ENCODE measurements at places on chromosomes 6 and 20.

GRCh38 chr20:55386686-55387085, 618.6 kb downstream of the CBLN4 start:
- DNase-seq = no peak

DNA sequence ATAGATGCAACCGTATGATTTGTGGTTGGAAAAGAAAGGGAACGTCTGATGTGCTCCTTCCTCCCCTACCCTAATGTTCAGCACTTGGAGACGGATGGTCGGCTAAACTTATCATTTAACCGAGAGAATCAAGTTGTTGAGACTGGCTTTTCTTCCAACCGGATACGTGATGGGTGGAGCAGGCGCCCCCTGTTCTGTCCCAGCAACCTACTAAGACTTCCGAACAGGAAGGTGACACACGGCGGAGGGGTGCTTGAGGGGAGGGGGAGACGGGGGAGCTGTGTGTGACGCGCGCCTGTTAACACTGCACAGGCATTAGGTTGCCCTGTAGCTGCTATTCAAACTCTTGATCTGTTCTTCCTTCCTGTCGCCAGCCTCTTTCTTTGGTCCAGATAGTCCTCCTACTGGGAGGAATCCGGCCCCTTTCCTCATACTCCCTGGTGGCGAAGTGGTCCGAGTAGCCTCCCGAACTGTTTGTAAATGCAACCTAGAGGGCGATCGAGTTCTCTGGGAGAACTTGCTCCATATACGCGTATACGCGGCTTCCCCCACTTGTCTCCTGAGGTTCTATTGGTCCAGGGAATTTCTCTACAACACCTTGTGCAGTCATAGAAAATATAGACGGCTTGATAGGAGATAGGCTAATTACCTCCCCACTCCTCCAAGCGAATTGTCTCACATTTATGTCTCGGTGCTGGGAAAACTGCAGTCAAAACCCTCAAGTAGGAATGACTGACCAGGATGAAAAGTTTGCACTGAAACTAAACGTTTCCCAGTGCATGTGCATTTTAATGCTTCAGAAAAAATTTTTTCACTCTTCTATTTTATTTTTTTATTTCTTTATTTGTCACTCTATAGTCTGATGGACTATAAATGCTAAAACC, 126.0 kb upstream of the SLC2A12 start:
- peak; percentile 95 for DNase-seq

DNA sequence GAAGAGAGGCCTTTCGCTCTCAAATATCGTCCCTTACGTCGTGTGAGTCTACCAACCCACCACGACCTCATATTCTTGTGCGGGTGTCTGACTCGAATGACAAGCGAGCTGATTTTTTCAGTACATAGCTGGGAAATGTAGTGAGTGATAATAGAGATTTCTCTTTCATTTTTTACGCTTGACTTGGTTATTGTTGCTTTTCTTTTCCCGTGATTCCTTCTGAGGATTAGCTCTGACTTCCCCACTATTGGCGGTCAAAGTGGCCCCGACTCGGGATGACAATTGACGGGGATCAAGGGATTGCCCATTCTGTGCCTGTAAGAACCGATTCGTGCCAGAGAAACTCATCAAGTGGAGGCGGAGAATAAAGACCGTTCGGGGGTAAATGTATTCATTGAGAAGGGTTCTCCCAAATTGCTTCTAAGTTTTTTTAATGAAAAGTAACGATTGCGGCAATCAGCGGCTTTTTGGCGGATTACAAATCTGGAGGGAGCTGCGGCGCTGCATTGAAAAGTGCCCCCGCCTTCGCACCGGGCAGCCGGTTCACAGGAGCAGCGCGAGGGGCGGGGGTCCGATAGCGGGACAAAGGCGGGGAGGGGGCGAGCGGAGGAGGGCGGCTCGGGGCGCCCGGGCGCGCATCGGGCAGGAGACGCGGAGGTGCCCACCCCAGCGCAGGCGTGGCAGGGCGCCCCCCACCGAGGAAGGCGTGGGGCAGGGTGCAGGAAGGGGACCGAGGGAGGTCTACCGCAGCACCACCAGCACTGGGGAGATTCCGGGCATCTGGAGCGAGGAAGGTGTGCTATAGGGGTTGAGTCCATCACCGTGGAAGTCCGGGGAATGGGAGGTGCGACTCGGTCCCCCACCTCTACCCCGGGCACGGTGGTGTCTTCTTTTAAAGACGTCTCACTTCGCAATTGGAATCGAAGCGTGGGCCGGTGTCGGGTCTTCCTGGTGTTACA, 44.5 kb upstream of the OSTM1 start:
- DNase-seq = peak; percentile 93

DNA sequence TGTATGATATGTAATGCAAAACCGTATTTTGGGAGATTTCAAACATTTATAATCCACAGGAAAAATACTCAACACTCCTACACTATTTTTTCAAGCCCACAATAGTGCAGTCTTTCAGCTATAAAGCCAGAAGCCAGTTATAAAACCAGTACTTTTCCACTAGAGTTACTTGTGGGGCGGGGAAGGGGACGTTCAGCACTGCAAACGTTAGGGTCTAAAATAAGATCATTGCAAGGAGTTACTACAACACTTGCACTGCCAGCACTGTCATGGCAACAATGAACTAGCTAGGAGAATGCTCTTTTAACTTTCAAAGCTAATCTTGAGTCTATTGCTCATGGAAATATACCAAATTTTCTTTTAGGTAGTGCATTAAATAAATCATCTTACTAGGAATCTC, 14.7 kb downstream of the SESN1 start:
- no peak for DNase-seq

GRCh38 chr6:21115111-21115510, 478.4 kb upstream of the SOX4 start:
- peak; percentile 47 for DNase-seq

DNA sequence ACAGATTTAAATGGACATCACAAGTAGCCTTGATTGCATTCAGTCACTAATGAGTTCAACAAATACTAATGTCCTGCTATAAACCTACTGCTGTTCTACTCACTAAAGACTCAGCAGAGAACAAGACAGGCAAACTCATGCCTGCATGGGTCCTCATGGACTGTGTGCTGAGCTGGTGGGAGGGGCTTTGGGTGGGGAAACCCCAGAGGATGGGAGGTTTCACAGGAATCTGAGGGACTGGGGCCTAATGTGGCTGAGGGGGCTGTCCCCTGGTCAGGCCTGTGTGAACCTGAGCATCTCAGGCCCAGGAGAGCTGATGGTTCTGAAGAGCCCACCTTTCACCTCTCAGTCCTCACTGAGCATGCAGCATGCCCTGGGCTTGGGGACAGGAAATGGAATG, 1.4 kb downstream of the CST8 start:
- no peak for DNase-seq

- DNase-seq = no peak
Measured at GRCh38 chr6:92130944-92131343, 1288.4 kb downstream of the EPHA7 start.
